ENCODE measurements at places on chromosomes 5 and 9.
A peak's percentile ranks its signal among the peaks of the same experiment; 100 is the strongest.

- no peak for DNase-seq
Observed at GRCh38 chr5:56684159-56684558, 131.2 kb upstream of the MAP3K1 start.

DNA sequence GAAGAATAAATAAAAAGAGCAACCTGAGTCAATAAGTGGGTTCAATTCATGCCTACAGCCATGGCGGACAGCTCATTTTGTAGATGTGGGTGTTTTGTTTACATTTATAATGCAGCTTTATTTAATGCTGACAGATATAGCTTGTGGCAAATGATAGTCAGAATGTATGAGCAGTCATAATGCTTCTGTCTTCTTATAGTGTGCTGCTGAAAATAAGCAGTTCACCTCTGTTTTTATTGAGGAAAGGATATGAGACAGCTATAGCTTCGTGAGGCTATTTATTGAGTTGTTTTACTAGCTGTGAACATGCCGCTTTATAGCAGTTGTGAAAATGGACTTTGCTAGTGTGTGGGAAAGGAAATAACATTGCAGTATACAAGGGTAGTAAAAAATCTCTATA, 147.4 kb downstream of the PBX3 start:
- DNase-seq = no peak

DNA sequence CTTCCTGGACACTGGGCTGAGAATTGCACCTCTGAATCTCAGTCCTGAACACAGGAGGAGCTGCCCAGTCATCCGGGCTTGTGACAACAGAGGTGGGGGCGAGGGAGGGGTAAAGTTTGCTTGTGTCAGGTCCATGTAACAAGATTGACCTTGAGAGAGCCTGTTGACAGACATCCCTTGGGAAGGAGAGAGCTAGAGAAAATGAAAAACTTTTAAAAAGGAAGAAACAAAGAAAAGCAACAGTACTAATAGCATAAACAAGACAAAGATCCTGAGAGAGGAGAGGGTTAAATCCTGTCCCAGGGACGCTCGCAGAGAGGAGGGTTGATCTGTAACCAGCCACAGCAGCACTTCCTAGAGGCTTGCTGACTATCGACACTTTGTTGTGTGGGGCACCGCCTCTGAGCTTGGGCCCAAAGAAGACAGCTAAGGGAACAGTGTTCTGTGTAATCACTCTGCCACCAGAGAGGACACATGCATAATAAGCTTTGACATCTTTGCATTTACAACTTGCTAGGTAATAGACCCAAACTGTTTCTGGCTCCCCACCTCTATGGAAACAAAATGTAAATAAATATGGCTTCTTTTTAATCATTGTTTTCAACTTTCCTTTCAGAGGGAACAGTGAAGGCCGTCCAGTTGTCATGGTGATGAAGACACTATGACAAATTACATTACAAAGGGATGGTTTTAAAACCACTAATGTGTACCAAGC, 363.7 kb downstream of the CSNK1G3 start:
- DNase-seq = peak; percentile 33

DNA sequence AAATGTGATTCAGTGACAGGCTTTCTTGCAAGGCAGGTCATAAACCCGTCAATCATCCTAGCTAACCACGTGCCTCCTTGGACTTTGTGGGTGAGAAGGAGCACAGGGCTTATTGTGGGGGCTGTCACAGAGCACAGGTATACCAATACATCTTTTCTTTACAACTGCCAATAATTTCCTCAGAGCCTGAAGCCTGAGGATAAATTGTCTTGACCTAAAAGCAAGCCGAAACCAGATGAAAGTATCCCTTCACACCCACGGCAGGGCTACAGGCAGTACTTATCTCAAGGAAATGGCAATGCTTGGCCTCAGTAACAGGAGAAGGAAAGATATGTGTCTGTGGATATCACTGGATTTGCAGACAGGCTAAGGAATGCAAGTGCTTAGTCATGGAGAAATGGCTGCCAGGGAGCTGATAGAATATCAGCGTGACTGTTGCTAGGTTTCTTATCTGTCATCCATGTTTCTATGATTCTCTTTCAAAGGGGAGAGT, 90.3 kb upstream of the ZNF366 start:
- DNase-seq = no peak

DNA sequence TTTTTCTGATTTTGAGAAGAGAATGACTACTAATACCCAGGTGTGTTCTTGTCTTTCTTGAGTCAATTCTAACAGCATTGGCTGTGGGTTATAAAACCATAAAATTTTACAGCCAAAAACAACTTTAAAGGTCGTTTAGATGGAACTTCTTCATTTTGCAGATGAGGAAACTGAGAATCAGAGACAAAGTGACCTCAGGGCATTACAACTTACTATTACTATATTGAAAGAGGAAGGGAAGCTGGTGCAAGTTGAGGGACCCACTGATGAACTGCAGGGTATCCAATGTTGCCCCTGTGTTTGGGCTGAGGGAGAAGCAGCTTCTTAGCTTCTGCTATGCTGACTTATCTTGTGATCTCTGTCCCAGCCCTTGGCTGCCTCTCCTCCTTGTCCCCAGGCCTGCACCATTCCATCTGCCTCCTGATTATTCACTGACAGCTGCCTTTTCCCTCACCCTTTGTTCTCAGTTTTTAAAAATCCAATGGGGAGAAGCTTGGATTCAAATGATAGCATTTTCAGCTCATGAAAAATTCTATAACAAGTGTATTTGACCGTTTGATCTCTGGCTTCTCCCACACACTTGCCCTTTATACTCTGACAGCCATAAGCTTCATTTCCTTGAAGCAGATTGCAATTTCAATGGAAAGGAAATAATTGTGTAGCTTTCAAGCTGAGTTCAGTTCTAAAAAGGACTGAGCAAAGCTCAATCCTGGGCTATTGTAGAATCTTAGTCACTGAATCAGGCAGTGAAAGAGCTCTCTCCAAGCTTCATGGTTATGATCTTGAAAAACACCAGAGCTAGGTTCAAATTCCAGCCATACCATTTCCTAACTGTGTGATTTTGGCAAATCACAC, 68.5 kb downstream of the TMC1 start:
- no peak for DNase-seq

DNA sequence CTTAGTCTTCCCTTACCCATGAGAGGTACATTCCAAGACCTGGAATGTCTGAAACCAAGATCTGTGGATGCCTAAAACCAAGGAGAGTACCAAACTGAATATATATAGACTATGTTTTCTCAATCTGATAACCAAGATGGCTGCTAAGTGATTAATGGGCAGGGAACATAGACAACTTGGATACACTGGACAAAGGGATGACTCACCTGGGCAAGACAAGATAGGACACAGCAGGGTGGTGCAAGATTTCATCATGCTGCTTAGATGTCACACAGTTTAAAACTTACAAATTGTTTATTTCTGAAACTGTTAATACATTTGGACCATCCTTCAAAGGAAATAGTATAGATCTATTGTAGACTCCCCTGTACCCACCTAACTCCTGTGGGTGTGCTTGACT, 130.9 kb downstream of the HTR1A start:
- DNase-seq = no peak

DNA sequence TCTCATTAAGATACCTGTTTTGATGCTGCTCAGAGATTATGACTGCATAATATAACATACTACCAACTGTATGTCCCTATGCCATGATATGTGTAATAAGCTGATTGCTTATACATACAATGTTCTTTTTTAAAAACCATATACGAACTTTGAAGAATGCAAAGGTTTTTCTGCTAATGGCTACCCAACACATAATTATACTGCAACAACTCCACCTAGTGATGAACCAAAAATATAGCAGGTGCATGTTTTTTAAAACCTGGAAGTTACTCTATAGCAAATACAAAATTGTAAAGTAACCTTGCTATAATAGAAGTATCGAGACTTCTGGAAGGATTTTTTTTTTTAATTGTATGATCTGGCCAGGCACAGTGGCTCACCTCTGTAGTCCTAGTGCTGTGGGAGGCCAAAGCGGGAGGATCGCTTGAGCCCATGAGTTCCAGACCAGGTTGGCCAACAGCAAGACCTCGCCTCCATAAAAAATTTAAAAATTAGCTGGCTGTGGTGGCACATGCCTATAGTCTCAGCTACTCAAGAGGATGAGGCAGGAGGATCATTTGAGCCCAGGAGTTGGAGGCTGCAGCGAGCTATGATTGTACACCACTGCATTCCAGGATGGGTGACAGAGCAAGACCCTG, 49.1 kb downstream of the HOMER1 start:
- no peak for DNase-seq

- no peak for DNase-seq
Observed at GRCh38 chr9:12394105-12394504, 299.1 kb upstream of the TYRP1 start.

- DNase-seq = no peak
Observed at GRCh38 chr9:36597412-36598178, 24.9 kb downstream of the MELK start.

DNA sequence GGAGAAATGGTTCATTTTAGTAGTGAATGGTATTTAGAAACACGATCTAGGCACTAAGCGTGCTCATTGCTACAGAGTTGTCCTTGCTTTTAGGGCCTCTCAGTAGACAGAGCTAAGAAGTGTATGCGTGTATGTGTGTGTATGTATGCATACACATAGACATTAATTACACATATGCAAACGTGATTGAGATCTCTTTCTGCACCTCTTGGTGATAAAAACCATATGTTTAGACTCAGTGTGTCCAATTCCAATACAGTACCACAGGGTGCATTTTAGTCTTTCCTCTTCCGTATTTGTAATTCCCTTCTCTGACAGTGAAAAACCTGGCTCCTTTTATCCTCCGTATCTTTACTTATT, 13.1 kb downstream of the TRIO start:
- DNase-seq = no peak

- DNase-seq = no peak
Observed at GRCh38 chr5:152529440-152529839, 124.4 kb upstream of the NMUR2 start.

GRCh38 chr5:106874974-106875373, 795.8 kb downstream of the EFNA5 start:
- no peak for DNase-seq

DNA sequence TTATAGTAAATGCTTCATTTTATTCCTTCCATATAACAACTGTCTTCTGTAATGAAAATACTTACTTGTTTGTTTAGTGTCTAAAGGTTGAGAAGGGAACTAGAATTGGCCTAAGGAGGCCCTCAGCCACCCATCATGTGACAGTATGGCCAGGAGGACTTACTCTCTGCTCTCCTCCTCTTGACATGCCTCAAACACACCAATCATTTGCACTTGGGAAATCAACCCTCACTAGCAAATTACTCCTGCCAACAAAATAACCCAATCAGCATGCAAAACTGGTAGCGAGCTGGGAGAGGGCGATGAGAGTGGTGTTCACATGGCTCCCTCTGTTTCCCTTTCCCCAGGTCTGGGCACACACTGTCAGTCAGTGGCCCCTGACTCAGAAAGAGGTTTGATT, 58.6 kb upstream of the MEF2C start:
- DNase-seq = no peak

DNA sequence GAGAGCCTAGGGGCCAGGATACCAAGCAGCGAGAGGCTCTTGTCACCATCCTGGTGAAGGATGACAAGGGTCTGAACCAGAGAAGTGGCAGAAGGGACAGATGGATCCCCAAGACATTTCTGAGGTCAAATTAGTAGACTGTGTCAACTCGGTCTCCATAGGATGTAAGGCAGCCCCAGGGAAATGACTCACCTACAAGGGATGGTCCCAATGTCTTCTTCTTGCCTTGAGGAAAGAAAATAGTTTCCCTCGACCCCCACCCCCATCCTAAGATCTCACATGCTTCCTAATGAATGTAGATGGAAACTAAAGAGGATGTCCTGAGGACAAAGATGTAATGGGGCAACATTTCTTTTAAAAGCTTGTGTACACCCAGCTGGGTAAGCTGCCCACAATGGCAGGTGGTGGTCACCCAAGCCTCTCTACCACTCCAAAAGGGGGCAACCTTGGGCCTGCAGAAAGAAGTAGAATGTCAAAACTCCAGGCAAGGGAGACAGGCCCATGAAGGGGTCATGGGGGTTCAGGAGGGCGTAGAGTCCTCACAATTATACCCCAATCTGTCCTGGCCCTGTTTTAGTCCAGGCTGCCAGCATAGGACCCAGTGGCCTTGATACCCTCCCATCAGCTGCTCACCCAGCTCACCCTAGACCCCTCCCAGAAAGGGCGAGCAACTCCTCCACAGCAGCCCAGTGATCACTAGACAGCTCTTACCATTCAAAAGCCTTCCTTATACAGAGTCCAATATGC, 187.4 kb downstream of the ACTL7B start:
- no peak for DNase-seq

DNA sequence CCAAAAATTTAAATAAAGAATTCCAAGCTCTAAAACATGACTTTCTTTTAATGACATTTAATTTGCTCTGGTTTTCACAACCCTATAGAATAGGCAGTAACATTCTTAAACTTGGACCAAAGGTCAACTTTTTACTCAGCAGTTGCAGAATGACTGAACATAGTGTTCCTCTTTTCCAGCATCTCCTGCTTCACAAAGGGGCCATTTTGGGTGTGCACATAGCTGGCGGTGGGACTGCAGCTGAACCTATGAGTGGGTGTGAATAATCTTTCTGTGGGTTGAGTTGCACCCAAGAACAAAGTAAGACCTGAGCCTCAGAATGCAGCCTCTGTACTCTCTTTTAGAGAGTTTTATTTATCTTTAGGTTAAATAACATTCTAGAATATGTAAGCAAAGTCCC, 96.9 kb upstream of the HAPLN1 start:
- DNase-seq = no peak

DNA sequence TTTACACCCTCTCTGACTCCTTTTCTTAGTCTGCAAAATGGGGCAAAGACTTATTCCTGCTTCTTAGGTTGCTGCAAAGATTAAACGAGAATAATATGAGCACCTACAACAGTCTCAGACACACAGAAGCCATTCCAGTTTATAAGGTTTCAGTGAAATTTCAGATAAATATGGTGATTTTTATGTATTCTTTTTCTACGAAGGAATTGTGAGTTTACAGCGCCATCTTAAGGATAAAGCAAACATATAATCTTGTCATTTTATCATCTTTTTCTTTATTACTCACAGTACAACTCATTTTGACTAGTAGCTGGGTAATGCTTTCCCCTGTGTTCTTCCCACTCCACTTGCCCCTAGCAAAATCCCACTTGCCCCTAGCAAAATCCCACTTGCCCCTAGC, 29.2 kb upstream of the SMC5 start:
- no peak for DNase-seq

DNA sequence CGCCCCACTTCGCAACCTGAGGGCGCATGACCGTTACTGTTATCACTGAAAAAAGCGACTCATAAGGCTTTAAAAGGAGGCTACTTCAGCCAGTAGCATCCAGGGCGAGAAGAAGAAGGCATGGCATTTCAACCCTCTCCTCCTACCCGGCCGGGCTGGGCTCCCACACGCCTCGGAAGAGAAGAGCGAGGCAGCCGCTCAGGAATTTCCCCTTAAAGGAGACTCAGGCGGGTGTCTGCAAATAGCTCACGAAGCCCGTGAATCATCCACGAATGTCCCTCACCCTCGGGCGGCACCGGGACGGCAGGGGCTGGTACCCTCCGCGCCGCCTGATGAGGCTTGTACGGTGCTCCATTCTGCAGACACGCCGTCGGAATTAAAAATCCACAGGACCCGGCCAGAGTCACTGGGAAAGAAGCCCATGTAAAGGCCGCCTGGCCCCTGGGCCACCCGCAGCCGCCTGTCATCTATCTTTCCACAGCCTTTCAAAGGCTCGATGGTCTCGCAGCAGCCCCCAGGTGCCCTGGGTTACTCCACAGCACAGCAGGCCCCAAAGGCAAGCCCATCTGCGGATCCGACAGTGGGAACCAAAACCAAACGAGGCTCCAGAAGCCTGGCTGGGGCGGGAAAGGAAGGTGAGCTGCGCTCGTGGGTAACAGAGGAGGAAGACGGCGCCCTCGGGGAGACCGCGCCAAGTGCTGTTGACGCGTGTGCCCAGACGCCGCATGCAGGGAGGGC, 11.8 kb downstream of the SLC12A7 start:
- no peak for DNase-seq

GRCh38 chr9:133973791-133974630, 18.1 kb downstream of the VAV2 start:
- DNase-seq = peak; percentile 11
